Activated T-cell treated with anti-CD3 and anti-CD28 coated beads for 4 hours (primary cell): ENCODE measurements at places on chromosomes 12 and 14.
A peak's percentile ranks its signal among the peaks of the same experiment; 100 is the strongest.

DNA sequence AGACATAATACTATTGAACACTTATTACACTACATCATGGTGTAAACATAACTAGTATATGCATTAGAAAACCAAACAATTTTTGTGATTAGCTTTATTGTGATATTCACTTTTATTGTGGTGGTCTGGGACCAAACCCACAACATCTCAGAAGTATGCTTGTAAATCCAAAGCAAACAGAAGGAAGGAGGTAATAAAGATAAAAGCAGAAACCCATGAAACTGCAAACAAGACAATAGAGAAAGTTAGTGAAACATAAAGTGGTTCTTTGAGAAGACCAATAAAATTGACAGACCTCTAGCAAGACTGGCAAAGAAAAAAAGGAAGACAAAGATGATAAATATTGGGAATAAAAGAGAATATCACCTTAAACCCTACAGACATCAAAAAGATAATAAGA lies 268.3 kb downstream of the RPAP3 start:
- DNase-seq, result no peak

DNA sequence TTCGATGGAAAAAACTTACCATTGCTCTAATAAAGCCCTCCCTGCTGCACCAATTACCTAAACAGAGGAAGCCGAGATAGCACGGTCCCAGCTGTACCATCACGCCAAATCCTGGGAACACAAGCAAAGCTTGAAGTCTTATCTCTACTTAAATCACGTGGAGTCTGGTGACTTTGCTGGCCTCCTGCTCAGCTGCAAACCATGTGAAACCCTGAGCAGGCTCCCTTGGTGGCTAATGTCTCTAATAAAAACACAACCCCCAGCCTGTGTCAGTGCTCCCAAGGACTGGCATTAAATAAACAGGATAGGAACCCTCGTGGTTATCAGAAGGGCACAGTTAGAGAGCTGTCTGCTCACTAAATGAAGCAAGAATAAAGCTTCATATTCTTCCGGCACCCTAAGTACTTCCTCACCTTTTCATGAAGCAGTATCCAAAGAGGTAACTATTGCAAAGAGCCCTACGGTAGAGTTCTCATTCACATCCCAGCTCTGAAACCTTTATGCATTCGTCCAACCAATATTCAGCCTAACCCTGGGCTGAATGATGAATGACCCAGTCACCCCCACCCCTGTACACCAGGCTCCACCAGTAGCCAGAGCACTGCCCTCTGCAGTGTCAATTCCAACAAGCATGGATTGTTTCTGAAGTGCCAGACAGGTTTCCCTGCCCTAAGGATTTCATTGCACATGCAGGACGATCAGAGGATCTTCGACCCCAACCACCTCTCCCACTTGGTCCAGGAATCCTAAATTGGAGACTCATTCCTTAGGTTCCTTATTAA lies 452.7 kb upstream of the TMPO start:
- no peak for DNase-seq

- DNase-seq, result no peak
Measured at GRCh38 chr14:38828183-38828827, 274.7 kb downstream of the SEC23A start.

GRCh38 chr12:15774819-15775218 lies 14.4 kb downstream of the EPS8 start:
- no peak for DNase-seq

- no peak for DNase-seq
Measured at GRCh38 chr14:86481104-86481503, 951.2 kb downstream of the FLRT2 start.

- peak; percentile 9 for DNase-seq
Measured at GRCh38 chr12:116508145-116509121, 50.7 kb upstream of the MAP1LC3B2 start.

DNA sequence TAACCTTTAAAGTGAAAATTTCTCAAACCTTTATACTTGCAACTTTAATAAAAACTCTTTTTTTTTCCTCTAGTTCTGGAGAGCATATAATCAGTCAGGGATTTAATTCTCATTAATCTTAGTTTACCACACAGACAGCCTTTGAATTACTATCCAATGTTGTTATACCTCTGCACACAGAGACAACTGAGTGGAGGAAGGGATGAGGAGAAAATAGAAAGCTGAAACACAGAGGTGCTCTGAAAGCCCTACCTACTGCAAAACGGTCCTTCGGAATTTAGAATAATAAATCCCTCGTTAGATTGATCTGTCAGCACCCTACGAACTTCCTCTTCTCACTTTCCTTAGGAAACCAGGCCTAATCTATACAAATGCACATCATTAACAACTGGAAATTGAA lies 122.1 kb downstream of the STXBP6 start:
- no peak for DNase-seq

DNA sequence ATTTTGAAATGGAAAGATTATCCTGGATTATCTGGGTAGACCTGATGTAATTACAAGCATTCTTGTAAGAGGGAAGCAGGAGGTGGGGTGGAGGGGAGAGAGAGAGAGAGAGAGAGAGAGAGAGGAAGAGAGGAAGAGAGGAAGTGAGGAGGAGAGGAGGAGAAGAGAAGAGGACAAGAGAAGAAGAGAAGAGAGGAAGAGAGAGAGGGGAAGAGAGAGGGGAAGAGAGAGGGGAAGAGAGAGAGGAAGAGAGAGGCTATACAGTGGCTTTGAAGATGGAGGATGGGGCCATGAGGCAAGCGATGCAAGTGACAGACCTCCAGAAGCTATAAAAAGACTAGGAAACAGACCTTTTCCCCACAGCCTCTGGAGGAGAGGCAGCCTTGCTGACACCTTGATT lies 13.7 kb upstream of the CHST11 start:
- DNase-seq, result no peak

- no peak for DNase-seq
Measured at GRCh38 chr12:14366209-14367039, 942 bp downstream of the ATF7IP start.

GRCh38 chr12:108514468-108514972 lies 557 bp upstream of the FICD start:
- no peak for DNase-seq

DNA sequence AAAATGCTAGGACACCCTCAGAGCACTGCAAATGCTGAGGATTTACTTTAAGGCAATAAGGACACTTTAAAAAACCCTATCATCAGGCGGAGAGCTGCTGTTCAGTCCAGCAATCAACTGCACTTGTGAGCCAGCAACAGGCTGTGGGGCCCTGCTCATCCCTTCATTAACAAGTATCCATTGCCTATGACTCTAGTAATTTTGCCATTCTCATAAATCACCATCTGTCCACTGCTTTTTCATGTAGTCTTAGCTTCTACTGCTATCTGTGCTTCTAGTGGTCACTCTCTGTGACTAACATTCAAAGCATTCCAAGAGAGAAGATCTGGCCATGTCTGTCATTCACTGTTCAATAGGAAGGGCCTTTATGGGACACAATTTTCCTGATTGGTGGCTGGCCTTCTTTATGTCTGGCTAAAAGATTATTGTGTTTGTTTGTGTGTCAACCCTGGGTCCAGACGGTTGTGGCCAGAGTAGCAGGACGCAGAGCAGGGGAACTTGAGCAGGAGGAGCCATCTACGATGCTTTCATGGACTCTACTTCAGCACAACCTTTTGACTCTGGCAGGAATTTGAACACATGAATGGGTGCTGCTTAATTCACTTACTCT lies 3.6 kb upstream of the KRAS start:
- DNase-seq, result no peak

GRCh38 chr14:30240685-30241084 lies 313.0 kb upstream of the PRKD1 start:
- DNase-seq, result no peak

- DNase-seq, result no peak
Measured at GRCh38 chr12:9727813-9728212, 5.1 kb downstream of the CLECL1 start.

DNA sequence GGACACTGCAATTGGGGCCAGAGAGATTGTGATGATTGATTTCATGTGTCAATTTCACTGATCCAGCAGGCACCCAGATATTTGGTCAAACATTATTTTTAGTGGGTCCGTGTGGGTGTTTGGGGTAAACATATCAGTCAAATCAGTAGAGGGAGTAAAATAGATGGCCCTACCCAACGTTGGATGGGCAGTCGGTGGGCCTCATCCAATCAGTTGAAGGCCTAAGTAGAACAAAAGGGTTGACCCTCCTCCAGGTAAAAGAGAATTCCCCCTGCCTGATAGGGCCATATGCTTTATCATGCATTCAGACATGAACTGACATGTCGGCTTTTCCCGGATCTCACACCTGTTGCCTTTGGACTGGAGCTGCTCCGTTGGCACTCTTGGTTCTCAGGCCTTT lies 195.1 kb upstream of the CAND1 start:
- no peak for DNase-seq

DNA sequence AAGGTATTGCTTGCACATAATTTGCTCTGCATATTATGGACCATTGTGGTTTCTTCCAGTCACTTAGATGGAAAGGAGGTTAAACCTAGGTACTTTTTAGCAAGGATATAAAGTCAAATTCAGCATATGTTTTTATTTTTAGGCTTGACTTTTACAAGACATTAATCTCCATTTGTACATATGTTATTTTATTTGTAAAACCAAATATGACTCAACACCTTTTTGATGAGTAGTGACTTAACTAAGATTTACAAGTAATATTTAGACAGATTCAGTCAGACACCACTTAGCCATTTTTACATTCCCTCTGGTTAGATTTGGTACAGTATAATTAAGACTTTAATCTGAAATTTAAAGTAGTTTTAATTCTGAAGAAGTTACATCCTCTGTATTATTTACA lies 55.0 kb downstream of the BHLHE41 start:
- no peak for DNase-seq

GRCh38 chr12:132222096-132222807 lies 78.0 kb downstream of the NOC4L start:
- DNase-seq, result peak; percentile 6

DNA sequence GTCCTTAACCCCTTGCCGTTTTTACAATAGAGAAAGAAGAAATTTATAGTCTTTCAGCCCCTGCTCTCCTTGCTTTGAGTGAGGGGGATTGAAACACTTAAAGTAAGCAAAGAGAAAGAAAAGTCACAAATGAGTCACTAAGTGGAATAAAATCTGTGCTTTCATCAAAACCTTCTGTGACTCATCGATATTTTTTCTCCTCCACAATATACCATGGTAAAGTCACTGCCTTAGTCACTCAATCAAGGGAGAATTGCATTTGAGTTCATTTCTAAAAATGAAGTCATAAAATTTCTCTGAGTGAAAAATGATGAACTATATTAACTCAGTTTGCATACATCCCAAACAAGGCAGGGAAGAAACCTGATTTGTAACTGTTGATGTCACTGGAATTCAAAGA lies 470.3 kb downstream of the FOXG1 start:
- DNase-seq, result no peak
